H9 (cell line): ENCODE measurements at places on chromosomes 3 and 15. TPM values are rescaled to one million over a fixed set of nuclear protein-coding genes. Genes with fewer than 3 reads are reported as not detected.
A peak's percentile ranks its signal among the peaks of the same experiment; 100 is the strongest.

Gene CHCHD4
- total RNA-seq: 13.3 and 13.7 TPM in 2 replicates

- H3K27me3 ChIP-seq: no peaks in the 10 kb centered on the region
- H3K4me1 ChIP-seq: peaks cover 4% of the 10 kb centered on the region; the same call in 1 of the 2 replicates
- no peak overlapping the region for H3K4me3 ChIP-seq
- no peak overlapping the region for H3K27ac ChIP-seq
- no peaks in the 10 kb centered on the region for H3K36me3 ChIP-seq
These were observed 20.2 kb downstream of the CHST2 start for GRCh38 chr3:143139762-143140161.

GRCh38 chr3:11509173-11510000, 134.3 kb downstream of the VGLL4 start:
- peaks cover 11% of the 10 kb centered on the region; the same call in 1 of the 2 replicates for H3K4me1 ChIP-seq
- H3K36me3 ChIP-seq: peaks cover 7% of the 10 kb centered on the region; the same call in 1 of the 2 replicates
- no peak for DNase-seq
- no peaks in the 10 kb centered on the region for H3K27me3 ChIP-seq

Gene GOLGA8O
- not detected in 2 replicates for total RNA-seq

DNA sequence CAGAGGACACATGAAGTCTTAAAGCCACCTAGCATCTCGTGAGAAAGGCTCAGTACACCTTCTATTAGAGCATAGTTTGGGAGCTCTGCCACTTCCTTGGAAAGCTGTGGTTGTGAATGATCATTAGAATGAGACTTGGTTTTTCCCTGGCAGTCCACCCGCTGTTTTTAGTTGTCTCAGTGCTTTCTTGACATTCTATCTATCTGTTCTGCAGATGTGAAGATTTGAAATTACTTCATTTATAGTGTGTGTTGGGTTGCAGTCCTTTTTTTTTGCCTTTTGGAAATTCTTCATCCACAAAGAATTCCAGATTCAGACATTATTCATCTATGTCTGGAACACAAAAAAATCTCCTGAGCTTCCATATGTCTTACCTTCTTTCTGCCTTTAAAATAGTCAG, 23.7 kb downstream of the PPP2R3A start:
- H3K27me3 ChIP-seq: no peaks in the 10 kb centered on the region
- H3K36me3 ChIP-seq: no peaks in the 10 kb centered on the region
- DNase-seq: no peak
- H3K4me1 ChIP-seq: no peaks in the 10 kb centered on the region; the same call in 1 of the 2 replicates

DNA sequence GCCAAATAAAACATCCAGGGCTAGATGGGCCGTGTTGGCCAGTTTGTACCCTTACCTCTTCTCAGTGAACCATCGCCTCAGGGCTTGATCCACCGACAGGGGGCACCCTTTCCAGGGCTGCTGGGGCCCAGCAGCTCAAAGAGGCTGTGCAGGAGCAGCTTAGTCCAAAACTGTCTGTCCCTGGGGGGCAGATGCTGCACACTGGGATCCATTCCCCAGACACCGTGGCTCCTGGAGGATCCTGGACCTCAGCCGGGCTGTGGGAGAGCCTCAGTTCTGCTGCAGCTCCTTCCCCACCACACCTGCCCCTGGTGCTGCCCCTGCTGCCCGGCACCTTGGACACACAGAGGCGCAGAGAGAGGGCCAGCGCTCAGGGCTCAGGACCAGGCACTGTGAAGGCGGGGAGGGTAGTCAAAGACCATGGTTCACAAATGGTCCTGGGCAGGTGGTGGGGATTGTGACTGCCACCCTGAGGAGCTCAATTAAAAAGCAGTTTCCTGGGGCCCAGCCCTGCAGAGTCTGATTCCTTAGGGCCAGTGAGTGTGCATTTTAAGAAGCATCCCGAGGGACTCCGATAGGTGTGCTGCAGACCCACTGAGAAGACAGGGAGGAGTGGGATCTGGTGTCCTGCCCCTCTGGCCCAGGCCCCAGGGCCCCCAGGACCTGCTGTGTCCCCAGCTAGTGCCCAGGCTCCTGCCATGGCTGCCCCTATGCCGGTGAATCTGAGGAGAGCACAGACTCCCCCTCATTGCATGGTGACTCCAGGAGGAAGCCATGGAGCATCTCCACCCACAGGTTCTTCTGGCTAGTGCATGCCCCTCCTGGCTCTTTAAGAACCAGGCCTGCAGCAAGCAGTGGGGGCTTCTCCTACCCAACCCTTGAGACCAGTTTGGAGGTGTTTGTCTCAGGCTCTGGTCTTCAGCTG, 86.5 kb upstream of the PRR20G start:
- DNase-seq: peak; percentile 72
- no peaks in the 10 kb centered on the region for H3K36me3 ChIP-seq
- H3K27ac ChIP-seq: no peak overlapping the region
- H3K4me3 ChIP-seq: no peak overlapping the region
- no peaks in the 10 kb centered on the region for H3K27me3 ChIP-seq
